ENCODE measurements at places on chromosomes 2 and 18. TPM values are rescaled to one million over a fixed set of nuclear protein-coding genes. Genes with fewer than 3 reads are reported as not detected.

Gene CACNB4
- total RNA-seq, result 0.21 TPM

DNA sequence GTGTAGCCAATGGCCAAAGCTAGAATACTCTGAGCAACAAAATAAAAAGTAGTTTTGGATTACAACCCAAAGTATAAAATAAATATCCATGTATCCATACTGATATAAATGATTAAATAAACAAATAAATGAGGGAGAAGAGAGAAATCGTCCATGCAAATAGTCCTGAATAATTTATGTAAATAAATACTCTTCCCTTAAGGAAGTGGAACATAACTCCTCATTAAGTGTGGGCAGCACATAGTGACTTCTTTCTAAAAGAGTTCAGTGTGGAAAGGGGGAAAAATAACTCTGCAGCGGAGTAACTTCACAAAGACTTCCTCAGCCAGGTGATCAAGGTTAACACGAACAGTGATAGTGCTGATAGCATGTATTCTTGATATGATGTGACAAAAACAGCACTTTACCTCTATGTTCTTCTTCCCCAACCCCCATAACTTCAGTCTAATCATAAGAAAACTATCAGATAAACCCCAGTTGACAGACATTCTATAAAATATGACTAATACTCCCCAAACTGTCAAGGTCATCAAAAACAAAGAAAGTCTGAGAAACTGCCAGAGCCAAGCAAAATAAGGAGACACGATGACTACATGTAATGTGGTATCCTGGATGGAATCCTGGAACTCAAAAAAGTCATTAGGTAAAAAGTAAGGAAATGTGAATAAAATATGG is 30.7 kb downstream of the METTL8 start:
- DNase-seq, result no peak
- no peaks in the 10 kb centered on the region for H3K27me3 ChIP-seq
- H3K4me3 ChIP-seq, result no peak overlapping the region
- peaks cover 22% of the 10 kb centered on the region for H3K4me1 ChIP-seq

- H3K4me1 ChIP-seq, result peaks cover 12% of the 10 kb centered on the region
- H3K4me3 ChIP-seq, result no peak overlapping the region
- H3K27ac ChIP-seq, result no peak overlapping the region
- no peaks in the 10 kb centered on the region for H3K36me3 ChIP-seq
- peaks cover 41% of the 10 kb centered on the region for H3K27me3 ChIP-seq
Measured at GRCh38 chr2:188293601-188294351, 2.1 kb downstream of the GULP1 start.

GRCh38 chr2:1487758-1488157 is 74.5 kb downstream of the TPO start:
- H3K4me3 ChIP-seq, result no peak overlapping the region
- H3K4me1 ChIP-seq, result peaks cover 1% of the 10 kb centered on the region
- no peak for DNase-seq
- H3K27me3 ChIP-seq, result peaks cover 3% of the 10 kb centered on the region
- H3K36me3 ChIP-seq, result no peaks in the 10 kb centered on the region

GRCh38 chr18:62590799-62591590 is 68.2 kb downstream of the ZCCHC2 start:
- peaks cover 11% of the 10 kb centered on the region for H3K36me3 ChIP-seq
- no peak overlapping the region for H3K4me3 ChIP-seq
- H3K27me3 ChIP-seq, result peaks cover 15% of the 10 kb centered on the region
- DNase-seq, result no peak

Gene IL1F10
- not detected for total RNA-seq

Gene ATOH8
- 0.10 TPM for total RNA-seq

Gene TMEM169
- 3.0 TPM for total RNA-seq
